Body of pancreas (tissue), 4 donors: ENCODE measurements at places on chromosomes 4 and X. TPM values are rescaled to one million over a fixed set of nuclear protein-coding genes. Genes with fewer than 3 reads are reported as not detected.

- DNase-seq, result peak; percentile 2
Measured at GRCh38 chrX:6184900-6185515, 43.7 kb downstream of the NLGN4X start.

DNA sequence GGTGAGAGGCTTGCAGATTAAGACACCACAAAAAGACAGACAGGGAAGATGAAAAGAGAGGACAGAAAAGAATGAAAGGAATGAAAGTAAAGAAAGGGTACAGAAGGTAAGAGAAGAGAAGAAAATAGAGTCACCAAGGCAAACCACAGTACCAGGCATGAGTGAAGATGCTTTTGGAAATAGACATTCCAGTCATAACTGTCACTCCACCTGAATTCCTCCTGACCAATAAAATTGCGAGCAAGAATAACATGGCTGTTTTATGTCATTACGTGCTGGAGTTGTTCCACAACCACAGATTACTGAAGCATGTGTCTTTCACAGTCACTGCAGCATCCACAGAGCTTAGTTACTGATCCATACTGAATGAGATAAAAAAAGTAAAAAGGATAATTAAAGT is 864.9 kb upstream of the SLIT2 start:
- DNase-seq, result no peak

DNA sequence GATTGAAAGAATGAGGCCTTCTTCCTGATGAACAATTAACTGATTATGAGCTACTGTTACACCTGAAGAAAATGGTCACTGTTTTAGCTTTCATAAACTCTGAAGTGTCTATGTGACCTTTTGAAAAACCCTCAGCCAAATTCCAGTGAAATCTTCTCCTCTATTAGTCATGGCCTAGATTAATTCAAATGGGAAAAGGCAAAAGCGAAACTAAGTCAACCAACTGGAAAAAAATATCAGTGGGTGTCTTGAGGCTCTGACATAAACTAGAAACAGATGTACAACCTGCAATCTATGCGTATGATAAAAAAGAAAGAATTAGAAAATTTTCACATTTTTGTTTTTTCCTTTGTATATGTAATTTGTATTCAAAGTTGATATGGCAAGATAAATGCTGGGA is 169.4 kb upstream of the BANK1 start:
- DNase-seq, result no peak

DNA sequence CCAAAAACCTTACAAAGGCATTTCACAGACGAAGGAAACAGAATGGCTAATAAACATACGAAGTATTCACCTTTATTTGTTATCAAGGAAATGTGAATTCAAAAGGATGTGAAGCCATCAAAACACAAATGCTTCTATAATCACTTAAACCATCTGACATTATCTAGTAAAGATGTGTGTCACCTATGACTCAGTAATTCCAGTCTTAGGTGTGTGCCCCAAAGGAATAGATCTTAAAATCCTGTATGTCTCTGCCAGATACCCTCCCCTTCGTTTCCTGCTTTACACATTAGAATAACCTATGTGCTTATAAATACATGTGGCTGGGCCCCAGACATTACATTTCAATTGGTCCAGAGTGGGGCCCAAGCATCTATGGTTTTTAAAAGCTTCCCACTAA is 41.8 kb upstream of the CEP135 start:
- no peak for DNase-seq

DNA sequence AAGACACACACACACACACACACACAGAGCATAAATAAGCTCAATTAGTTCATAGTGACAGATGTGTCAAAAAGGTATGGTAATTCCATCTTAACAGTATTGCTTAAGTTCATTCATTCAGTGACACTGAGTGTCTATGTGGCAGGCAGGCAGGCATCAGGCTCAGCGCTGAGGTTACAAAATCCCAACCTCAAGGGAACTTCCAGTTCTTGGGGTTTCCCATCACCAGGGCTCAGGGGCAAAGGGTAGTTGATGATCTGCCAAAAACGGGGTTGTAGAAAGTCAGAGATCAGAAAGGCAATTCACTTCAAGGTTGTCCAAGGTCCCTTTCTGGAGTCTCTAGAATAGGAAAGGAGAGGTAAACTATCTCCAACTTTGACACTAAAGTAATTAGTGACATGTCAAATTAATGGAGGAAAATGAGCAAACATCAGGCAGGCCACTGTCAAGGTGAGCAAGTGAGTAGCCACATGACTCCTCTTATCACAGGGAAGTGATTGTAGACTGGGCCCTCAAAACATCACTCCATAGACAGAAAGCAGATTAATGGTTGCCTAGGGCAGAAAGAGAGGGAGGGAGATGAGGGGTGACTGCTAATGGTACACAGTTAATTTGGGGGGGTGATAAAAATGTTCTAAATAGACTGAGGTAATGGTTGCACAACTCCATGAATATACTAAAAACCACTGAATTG is 41.8 kb downstream of the GPC4 start:
- DNase-seq, result peak; percentile 18

- DNase-seq, result no peak
Measured at GRCh38 chr4:122632396-122633143, 11.7 kb upstream of the IL21 start.

DNA sequence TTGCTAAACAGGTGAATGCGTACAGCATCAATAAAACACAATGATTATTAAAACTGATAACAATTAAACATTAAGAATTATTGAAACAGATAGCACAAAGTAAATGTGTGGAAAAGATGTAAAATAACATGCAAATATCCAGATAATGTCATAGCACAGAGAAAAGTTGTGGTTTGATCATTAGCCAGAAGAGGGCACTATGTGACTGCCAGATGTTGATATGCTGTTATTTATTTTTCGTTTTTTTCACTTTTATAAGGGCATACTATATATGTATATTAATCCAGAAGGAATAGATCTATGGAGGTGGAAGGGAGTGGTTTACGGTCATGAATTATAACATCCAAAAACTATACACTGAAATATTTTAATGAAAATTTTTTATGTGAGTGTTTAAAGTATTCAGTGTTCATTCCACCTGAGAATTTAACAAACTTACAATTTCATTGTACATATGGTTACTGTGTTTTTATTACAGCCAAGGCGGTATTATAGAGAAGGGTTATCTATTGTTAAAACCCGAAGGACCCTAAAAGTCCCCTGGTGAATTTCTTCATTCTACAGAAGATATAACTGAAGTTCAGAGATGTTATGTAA is 211.9 kb upstream of the UGT8 start:
- DNase-seq, result no peak

DNA sequence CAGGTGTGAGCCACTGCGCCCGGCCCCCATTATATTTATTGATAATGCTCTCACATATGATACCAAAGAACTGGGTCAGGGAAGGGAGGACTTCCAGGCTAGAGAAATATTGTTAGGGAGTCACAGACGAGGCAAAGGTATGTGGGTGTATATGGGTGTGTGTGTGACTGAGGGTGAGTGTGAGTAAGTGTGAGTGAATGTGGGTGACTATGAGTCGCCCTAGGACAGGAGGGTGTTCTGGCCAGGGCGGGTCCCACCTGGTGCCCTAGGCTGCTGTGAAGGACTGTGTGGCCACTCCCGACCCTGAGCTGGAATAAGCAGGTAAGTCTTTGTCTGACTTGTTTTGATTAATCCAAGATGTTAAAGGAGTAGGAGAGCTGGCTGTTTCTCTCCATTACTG is 34.4 kb downstream of the RWDD4 start:
- DNase-seq, result no peak

- DNase-seq, result no peak
Measured at GRCh38 chr4:156419080-156419685, 465.5 kb upstream of the CTSO start.

BEX3 gene
- 71.9 TPM for total RNA-seq

GPR82 gene
- not detected for total RNA-seq
